PC-9 (cell line): ENCODE measurements at places on chromosomes 2 and 18. TPM values are rescaled to one million over a fixed set of nuclear protein-coding genes. Genes with fewer than 3 reads are reported as not detected.

KCTD18 gene
- 19.6 and 24.0 TPM in 2 replicates for total RNA-seq

MERTK gene
- total RNA-seq: 1.6 and 3.4 TPM in 2 replicates

ABCG5 gene
- not detected in 2 replicates for total RNA-seq

ITGA4 gene
- 0.15 and 0.35 TPM in 2 replicates for total RNA-seq

FAM228A gene
- total RNA-seq: not detected in 2 replicates

GKN1 gene
- not detected in 2 replicates for total RNA-seq

CNOT9 gene
- total RNA-seq: 45.8 and 46.0 TPM in 2 replicates

ESCO1 gene
- total RNA-seq: 10.8 and 11.3 TPM in 2 replicates

BMP10 gene
- total RNA-seq: not detected in 2 replicates

RAMP1 gene
- total RNA-seq: 48.5 and 48.7 TPM in 2 replicates

TMEM198 gene
- total RNA-seq: 3.6 and 5.8 TPM in 2 replicates

PTMA gene
- 1,200 and 1,260 TPM in 2 replicates for total RNA-seq

UGT1A4 gene
- 73.6 and 93.0 TPM in 2 replicates for total RNA-seq

OLA1 gene
- total RNA-seq: 172 and 263 TPM in 2 replicates

FAM237A gene
- total RNA-seq: not detected in 2 replicates

ANKRD62 gene
- 0.20 TPM in 1 of 2 replicates, not detected in the other for total RNA-seq

FMNL2 gene
- 29.0 and 33.6 TPM in 2 replicates for total RNA-seq

NPAS2 gene
- total RNA-seq: 38.3 and 41.2 TPM in 2 replicates

BOLL gene
- not detected in 2 replicates for total RNA-seq

GALNT13 gene
- 3.6 and 4.0 TPM in 2 replicates for total RNA-seq

LYG2 gene
- total RNA-seq: not detected in 2 replicates

STARD6 gene
- total RNA-seq: not detected in 2 replicates
